ENCODE measurements at places on chromosomes 2 and 18. TPM values are rescaled to one million over a fixed set of nuclear protein-coding genes. Genes with fewer than 3 reads are reported as not detected.

Gene TLX2
- 0.52 TPM for total RNA-seq

Gene SESTD1
- total RNA-seq: 13.1 TPM

Gene STEAP3
- 0.12 TPM for total RNA-seq

Gene NYAP2
- total RNA-seq: not detected

Gene ST3GAL5
- total RNA-seq: 11.5 TPM

Gene PDE1A
- total RNA-seq: not detected

Gene ANO7
- total RNA-seq: 2.1 TPM

Gene ATRAID
- 84.0 TPM for total RNA-seq

Gene CD207
- not detected for total RNA-seq

Gene LAPTM4A
- 29.0 TPM for total RNA-seq

Gene CYB5A
- 65.2 TPM for total RNA-seq

Gene TMEM169
- 2.7 TPM for total RNA-seq

Gene AGAP1
- 2.0 TPM for total RNA-seq

Gene PAIP2B
- 2.2 TPM for total RNA-seq

Gene LYG2
- not detected for total RNA-seq

GRCh38 chr18:46424898-46425297 is 232.1 kb downstream of the LOXHD1 start:
- H3K36me3 ChIP-seq: no peaks in the 10 kb centered on the region
- no peak for DNase-seq
- H3K27ac ChIP-seq: no peak overlapping the region
- H3K27me3 ChIP-seq: no peaks in the 10 kb centered on the region
- H3K4me3 ChIP-seq: no peak overlapping the region

DNA sequence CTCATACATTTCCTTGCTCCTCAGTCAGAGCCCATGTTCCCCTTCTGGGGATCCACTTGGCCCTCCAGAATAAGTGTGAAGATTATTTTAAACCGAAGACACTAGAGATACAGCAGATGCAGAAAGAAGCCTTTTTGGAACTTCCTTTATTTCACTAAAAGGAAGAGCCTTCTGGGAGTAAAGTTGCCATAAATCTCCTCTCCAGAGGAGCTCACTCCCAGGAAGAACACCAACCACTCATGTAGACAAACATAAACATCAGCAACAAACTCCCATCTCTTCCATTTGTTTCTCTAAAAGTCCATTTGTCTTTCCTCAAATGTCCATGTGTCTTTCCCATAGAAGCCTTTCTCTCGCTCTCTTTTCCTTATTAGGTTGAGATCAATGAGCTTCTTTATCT is 62.4 kb upstream of the MSH6 start:
- peaks cover 2% of the 10 kb centered on the region for H3K27me3 ChIP-seq
- H3K4me1 ChIP-seq: peaks cover 12% of the 10 kb centered on the region
- no peak overlapping the region for H3K4me3 ChIP-seq

DNA sequence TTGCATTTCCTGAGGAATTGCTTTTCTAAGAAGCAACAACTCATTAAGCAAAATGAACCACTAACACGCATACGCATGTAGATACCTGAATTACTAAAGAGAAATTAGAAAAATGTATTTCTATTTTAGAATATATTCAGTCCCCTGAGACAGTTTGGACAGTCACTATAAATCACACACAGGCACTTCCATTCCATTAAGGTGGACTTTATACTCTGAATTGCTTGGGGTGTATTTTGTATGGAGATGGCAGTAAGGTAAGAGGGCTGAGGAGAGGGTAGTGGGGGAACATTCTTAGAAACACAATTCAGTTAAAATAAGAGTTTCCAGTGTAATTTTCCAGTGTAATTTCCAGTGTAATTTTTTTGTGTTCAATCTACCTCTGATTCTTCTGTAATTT is 1.8 kb downstream of the CCDC141 start:
- no peaks in the 10 kb centered on the region for H3K36me3 ChIP-seq
- H3K27me3 ChIP-seq: peaks cover 1% of the 10 kb centered on the region
- no peak for DNase-seq
- H3K27ac ChIP-seq: no peak overlapping the region

DNA sequence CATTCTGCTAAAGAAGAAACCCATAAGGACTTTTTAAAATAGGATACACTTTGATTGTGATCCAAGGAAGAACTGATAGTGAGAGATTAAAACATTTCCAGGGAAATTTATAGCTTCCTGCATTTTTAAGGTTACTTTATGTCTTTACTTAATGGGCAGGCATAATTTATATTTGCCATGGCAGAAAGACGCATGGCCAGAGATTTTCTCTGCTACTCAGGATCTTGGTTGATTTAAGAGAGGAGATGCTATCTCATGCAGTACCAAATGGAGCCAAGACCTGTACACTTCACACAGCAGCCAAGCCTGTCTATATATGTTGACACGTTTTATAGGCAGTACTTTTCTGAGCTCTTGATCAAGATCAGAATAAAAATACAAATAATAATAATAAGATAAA is 60.9 kb upstream of the NT5C1B start:
- no peaks in the 10 kb centered on the region for H3K27me3 ChIP-seq
- no peaks in the 10 kb centered on the region for H3K4me1 ChIP-seq

- H3K4me3 ChIP-seq: no peak overlapping the region
- H3K4me1 ChIP-seq: peaks cover 25% of the 10 kb centered on the region
- H3K27ac ChIP-seq: peak overlapping the region; percentile 50
- no peaks in the 10 kb centered on the region for H3K27me3 ChIP-seq
- peaks cover 23% of the 10 kb centered on the region for H3K36me3 ChIP-seq
These were observed 97.5 kb downstream of the STPG4 start for GRCh38 chr2:47057687-47058002.

DNA sequence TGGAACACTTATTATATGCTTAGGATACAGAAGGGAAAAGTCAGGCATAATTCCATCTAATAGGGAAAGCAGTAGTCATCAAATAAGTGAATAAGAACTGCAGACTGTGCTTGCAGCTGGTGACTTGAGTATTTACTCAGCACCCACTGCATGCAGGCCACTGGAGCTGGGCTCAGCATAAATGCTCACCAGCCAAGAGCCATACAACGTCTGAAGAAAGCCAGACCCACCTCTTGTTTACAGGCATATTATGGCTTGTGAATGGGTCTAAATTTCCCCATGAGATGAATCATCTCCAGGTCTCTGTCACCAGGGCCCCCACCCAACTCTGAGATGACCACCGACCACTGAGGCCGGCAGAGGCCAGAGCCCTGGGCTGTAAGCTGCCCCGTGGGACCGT is 123.8 kb upstream of the PKDCC start:
- no peaks in the 10 kb centered on the region for H3K36me3 ChIP-seq
- no peak for DNase-seq
- no peak overlapping the region for H3K4me3 ChIP-seq
- no peaks in the 10 kb centered on the region for H3K4me1 ChIP-seq

DNA sequence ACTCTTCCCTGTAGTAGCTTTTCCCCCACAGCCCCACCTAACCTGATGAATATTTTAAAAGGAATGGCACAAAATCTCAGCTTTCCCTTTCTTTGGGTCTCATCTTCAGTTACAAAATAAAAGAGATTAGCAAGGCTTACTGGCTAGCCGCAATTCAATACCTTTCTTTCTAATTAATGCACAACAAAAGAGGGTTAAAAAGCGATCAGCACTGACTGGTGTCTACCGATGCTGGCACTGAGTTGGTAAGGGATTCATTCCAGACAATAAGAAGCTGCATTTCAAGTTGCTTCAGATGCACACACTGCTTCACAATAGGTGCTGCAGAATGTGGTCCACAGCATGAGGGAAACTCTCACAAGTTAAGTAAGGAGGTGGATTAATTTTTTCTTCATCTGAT is 41.9 kb downstream of the HDHD2 start:
- H3K4me1 ChIP-seq: no peaks in the 10 kb centered on the region
- H3K36me3 ChIP-seq: peaks cover 13% of the 10 kb centered on the region
- H3K4me3 ChIP-seq: no peak overlapping the region
- no peak overlapping the region for H3K27ac ChIP-seq

DNA sequence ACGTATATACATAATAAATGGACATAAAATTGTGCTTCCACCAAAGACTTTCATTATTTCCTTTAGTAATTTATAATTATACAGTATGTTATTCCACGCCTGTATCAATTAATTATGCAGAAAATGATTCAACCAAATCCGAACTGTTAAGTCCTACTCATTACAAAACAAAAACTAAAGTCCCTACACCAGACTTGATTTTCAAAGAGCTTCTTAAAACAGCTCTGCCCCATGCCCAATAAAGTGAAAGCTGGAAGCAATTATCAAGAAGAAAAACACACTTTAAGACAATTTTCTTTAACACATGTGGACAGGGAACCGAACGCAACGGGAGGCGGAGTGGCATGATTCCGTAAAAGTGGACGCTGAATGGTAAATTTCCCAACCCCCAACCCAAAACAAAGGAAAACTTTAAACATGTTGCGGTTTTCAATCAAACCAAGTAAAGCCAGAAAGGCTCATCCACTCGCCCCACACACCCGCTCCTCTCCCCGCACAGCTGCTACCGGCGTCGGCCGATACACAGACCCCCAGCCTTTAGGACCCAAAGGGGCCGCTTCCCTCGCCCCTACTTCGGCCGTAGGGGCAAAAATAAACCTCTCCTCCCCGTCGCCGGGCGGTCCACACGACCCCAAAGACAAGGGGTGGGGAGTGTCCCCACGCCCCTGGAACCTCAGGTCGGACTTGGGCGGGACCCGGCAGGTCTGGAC is 705 bp downstream of the YES1 start:
- peaks cover 6% of the 10 kb centered on the region for H3K27me3 ChIP-seq
- H3K4me1 ChIP-seq: peaks cover 62% of the 10 kb centered on the region
- peaks cover 7% of the 10 kb centered on the region for H3K36me3 ChIP-seq
- H3K4me3 ChIP-seq: peak overlapping the region; percentile 87
- peak overlapping the region; percentile 85 for H3K27ac ChIP-seq

DNA sequence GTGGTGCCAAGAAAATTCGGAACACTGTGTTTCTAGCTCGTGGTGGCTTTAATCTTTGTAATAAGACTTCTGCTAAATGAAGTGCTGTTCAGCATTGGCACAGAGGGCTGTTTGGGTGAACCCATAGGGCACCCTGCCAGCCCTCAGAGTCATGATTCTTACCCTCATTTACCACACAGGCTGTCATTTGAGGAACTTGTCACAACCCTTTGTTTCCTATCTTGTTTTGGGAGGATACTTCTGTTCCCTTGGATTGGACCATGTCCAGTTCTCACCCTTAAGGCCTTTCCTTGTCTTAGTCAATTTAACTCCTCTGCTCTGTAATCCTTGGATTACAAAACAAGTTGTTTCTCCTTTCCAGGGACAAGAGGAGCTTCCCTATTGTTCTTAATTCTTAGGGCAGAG is 225.7 kb downstream of the MTX2 start:
- H3K4me3 ChIP-seq: no peak overlapping the region
- H3K27me3 ChIP-seq: peaks cover 29% of the 10 kb centered on the region
- no peak overlapping the region for H3K27ac ChIP-seq
- H3K4me1 ChIP-seq: peaks cover 3% of the 10 kb centered on the region

GRCh38 chr2:64220265-64220664 is 76.0 kb upstream of the PELI1 start:
- DNase-seq: no peak
- H3K4me1 ChIP-seq: peaks cover 35% of the 10 kb centered on the region
- H3K27ac ChIP-seq: no peak overlapping the region
- no peaks in the 10 kb centered on the region for H3K36me3 ChIP-seq
- no peaks in the 10 kb centered on the region for H3K27me3 ChIP-seq

GRCh38 chr2:237324405-237324831 is 89.5 kb downstream of the COL6A3 start:
- H3K4me3 ChIP-seq: no peak overlapping the region
- no peak overlapping the region for H3K27ac ChIP-seq
- H3K27me3 ChIP-seq: no peaks in the 10 kb centered on the region
- H3K36me3 ChIP-seq: no peaks in the 10 kb centered on the region
- H3K4me1 ChIP-seq: no peaks in the 10 kb centered on the region

DNA sequence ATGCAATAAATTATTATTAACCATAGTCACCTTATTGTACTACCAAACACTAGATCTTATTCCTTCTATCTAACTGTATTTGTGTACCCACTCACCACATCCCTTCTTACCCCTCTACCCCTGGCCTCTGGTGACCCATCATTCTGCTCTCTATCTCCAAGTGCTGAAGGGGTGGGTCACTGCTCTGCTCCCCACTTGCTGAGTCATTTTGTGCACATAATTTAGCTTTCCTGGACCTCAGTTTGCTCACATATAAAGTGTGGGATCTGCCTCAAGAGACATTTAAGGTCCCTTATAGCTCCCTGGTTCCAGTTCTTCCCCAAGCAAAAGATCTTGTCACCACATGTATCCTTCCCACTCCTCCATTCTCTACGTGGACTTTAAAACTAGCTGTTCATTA is 169.4 kb downstream of the ZNF385B start:
- no peak overlapping the region for H3K27ac ChIP-seq
- H3K36me3 ChIP-seq: no peaks in the 10 kb centered on the region
- H3K4me1 ChIP-seq: no peaks in the 10 kb centered on the region
- no peak overlapping the region for H3K4me3 ChIP-seq

- peak overlapping the region; percentile 84 for H3K4me3 ChIP-seq
- peak overlapping the region; percentile 72 for H3K27ac ChIP-seq
- no peaks in the 10 kb centered on the region for H3K36me3 ChIP-seq
- peaks cover 58% of the 10 kb centered on the region for H3K27me3 ChIP-seq
- peak; percentile 42 for DNase-seq
- H3K4me1 ChIP-seq: peaks cover 33% of the 10 kb centered on the region
These were observed 3.0 kb downstream of the ZNF516 start for GRCh38 chr18:76491776-76492668.

DNA sequence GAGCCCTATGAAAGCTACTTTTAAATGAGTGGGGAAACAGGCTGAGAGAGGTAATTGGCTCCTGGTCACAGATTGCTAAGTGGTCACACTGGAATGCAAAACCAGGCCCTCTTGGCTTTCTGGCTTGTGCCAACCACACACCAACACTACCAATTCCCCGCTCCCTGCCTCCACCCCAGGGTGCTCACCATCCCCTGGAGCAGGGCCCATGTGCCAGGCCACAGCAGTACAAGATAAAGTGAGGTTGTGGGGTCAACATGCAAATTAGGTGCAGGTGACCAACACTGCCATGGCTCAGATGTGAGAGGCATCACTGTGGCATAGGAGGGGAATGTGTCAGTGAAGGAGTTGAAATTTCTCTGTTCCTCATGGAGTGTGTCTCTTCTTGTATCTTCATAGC is 312.5 kb downstream of the MYCN start:
- no peak for DNase-seq
- no peak overlapping the region for H3K4me3 ChIP-seq
- H3K27ac ChIP-seq: no peak overlapping the region
- H3K4me1 ChIP-seq: no peaks in the 10 kb centered on the region

DNA sequence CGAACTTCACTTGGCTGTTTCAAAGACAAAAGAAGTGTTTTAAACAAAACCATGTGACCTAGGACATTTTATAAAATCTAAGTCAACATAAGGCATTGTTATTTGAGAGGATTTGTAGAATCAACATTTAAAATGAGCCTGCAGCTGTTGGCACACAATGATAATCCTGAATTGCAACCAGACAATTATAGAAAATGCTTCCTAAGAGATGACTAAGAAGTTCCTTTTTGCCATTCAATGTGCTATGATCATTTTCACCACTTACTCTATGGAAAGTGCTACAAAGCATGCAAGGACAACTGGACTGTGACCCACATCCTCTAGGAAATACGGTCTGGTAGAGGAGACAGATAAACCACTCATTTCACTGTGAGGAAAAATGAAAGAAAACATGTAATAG is 246.4 kb downstream of the CDH20 start:
- no peak overlapping the region for H3K4me3 ChIP-seq
- DNase-seq: no peak
- peaks cover 39% of the 10 kb centered on the region for H3K27me3 ChIP-seq
- peaks cover 6% of the 10 kb centered on the region for H3K4me1 ChIP-seq
- no peaks in the 10 kb centered on the region for H3K36me3 ChIP-seq
- no peak overlapping the region for H3K27ac ChIP-seq

GRCh38 chr2:120465989-120466703 is 120.2 kb downstream of the INHBB start:
- H3K4me3 ChIP-seq: no peak overlapping the region
- no peaks in the 10 kb centered on the region for H3K36me3 ChIP-seq
- no peaks in the 10 kb centered on the region for H3K4me1 ChIP-seq
- H3K27me3 ChIP-seq: peaks cover 3% of the 10 kb centered on the region
